NAMALWA (cell line): ENCODE measurements at places on chromosomes 2 and 18.

DNA sequence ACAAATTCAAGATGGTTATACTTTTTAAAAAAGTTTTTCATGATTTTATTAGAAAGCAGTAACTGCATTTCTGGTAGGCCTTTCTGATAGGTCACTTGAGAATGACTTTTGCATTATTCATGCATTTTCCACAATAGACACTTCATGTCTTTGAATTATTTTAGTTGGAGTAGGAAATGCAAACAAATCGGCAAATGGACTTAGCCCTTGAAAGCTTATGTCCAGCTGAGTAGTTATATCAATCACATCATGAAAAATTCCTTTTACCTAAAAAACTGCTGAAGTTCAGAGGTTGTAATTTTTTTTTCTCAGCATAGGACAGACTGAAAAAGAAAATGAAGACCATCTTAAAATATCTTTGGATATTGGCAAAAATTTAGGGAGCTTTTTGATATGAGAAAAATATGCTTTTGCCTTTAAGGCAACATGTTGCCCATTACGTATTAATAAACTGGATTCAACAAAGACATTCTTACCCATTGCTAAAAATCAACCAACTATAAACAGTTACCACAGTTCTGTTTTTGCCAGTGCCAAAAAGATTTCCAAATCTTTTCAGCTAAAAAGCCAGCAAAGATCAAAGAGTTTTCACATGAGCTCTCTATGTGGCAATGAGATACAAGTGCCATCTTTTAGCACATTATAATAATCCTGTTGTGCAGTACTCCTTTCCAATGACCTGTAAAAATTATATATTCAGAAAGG, 45.5 kb upstream of the FRZB start:
- DNase-seq, result no peak

DNA sequence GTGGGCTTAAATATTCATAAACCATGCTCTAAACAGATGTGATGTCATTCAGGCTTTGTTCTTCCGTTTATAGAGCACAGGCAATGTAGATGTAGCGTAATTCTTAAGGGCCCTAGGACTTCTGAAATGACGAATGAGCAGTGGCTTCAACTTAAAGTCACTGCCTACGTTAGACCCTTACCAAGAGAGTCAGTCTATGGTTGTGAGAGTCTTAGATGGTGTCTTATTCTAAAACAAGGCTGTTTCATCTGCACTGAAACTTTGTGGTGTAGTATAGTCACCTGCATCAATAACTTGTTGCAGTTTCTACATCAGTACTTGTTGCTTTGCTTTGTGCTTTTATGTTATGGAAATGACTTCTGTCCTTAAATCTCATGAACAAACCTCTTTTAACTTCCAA, 56.0 kb downstream of the PIK3C3 start:
- DNase-seq, result no peak

DNA sequence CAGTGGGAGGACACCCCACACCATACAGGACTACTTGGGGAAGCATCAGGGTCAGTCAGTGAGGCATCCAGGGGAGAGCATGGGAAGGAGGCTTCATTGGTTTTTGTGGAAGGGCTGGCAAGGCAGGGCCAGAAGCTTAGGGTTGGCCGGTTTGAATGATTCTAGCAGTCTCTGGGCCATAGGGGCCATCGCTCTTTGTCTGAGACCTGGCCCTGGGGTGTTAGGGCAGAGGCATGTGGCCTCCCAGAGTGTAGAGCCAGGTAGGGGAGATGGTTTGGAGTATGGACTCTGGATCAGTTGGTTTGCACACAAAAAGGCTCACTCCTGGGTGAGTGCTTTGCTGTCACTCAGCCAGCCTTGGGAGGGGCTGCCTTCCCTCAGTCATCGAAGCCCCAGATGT, 98.5 kb downstream of the GLI2 start:
- DNase-seq, result no peak

- DNase-seq, result no peak
Observed at GRCh38 chr2:236344446-236344845, 80.2 kb upstream of the ASB18 start.

- no peak for DNase-seq
Observed at GRCh38 chr2:121343191-121343590, 58.2 kb upstream of the TFCP2L1 start.

GRCh38 chr18:46632401-46633071, 24.5 kb downstream of the LOXHD1 start:
- DNase-seq, result no peak

DNA sequence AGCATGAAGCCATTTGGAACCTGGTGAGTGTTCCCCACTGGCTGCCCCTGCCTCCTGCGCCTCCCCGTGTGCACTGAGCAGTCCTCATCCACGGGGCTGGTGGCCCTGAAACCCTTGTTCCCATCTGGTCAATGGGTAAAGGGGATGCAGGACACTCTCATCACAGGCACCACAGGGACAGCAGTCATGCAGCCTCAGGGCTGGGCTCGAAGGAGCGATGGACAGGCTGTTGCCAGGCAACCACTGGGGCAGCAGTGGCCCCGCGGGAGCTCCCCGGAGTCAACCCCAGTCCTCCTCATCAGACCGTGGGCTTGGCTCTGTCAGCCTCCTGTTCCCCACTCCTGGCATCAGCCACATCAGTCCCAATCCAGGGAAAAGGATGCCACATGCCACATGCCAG, 509.5 kb downstream of the EIPR1 start:
- no peak for DNase-seq

DNA sequence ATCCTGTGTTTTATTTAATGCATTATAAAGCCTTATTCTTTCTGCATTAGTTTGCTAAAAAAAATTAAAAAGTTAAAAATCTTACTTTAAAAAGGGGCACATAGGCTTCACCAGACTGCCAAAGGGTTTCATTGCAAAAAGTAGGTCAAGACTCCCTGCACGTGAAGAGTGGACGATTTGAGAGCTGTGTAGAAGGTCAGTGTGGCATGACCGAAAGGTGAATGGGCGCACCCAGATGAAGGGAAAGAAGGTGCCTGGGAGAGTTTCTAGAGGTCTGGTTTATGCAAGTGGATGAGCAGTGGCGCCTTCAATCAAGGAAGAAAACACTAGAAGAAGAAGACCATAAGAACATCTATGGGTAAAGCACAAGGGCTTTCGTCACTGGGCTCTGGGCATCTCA, 111.0 kb downstream of the SP3 start:
- no peak for DNase-seq

DNA sequence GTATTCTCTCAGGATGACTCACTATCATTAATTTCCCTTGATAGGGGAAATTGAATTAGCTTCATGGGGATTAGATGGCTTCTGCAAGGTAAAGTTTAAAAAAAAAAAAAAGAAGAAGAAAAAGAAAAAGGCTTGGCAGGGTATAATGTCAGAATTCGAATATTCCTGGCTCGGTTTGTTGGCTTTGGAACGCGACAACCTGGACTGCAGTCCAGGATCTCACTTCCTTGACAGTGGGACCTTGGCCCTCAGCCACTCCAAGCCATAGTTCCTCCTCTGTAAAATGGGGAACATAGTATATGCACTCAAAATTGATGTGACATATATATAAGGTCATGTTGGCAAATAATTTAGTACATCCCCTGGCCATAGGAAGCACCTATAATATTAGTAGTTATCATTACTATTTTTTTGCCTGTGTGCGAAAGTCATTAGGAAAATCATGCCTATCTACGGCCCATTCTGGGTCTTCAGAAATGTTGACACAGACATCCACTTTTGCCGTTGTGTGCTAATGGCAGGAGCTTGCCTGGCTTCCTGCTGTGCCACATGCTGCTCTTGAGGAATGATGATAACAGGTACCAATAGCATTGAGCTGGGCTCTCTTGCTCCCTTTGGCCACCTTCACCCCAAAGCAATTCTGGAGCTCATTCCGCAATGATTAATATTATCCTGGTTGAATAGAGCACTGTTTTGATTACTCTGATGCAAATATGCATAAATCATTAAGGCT, 97.9 kb downstream of the MTCL1 start:
- DNase-seq, result no peak
